ENCODE measurements at places on chromosomes 1 and 21.
A peak's percentile ranks its signal among the peaks of the same experiment; 100 is the strongest.

DNA sequence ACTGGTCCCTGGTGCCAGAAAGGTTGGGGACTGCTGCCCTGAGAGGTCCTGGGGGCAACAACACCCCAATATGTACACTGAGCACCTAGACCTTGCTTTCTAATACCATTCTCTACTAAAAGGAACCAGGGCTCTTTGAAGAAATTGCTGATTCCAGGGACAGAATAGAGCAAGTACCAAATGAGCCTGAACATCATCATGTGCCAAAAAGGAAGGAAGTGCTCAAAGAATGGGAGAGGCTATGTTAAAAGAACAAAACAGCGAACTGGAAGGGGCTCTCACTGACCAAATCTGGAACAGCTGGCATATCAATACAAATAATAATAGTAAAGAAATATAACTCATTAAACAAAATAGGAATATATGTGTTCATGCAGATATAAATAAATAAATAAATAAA is 50.8 kb downstream of the PIK3R3 start:
- no peak for DNase-seq

DNA sequence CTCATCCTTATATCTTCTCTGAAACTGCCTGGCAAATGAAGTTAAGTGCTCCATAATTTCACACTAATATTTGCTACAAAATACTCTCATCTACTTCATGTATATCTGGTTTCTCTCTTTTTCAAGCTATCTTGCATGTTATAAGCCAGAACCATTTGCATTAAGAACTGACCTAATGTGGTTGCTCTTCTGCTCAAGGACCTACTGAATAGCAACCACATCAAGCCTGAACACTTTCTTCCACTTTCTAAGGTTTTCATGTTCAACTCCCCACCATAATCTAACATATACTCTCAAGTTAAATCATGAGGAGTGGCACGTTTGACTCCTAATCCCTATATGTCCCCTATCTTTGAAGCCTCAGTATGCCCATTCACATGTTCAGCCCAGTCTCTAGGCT is 27.2 kb downstream of the RGS1 start:
- DNase-seq = no peak

- no peak for DNase-seq
Observed at GRCh38 chr1:8061673-8062386, 35.7 kb upstream of the ERRFI1 start.

- no peak for DNase-seq
Observed at GRCh38 chr1:236860674-236861073, 65.6 kb downstream of the MTR start.

GRCh38 chr1:100810360-100810759 is 84.3 kb downstream of the EXTL2 start:
- DNase-seq = no peak

- no peak for DNase-seq
Observed at GRCh38 chr1:91710261-91710660, 175.7 kb downstream of the TGFBR3 start.

DNA sequence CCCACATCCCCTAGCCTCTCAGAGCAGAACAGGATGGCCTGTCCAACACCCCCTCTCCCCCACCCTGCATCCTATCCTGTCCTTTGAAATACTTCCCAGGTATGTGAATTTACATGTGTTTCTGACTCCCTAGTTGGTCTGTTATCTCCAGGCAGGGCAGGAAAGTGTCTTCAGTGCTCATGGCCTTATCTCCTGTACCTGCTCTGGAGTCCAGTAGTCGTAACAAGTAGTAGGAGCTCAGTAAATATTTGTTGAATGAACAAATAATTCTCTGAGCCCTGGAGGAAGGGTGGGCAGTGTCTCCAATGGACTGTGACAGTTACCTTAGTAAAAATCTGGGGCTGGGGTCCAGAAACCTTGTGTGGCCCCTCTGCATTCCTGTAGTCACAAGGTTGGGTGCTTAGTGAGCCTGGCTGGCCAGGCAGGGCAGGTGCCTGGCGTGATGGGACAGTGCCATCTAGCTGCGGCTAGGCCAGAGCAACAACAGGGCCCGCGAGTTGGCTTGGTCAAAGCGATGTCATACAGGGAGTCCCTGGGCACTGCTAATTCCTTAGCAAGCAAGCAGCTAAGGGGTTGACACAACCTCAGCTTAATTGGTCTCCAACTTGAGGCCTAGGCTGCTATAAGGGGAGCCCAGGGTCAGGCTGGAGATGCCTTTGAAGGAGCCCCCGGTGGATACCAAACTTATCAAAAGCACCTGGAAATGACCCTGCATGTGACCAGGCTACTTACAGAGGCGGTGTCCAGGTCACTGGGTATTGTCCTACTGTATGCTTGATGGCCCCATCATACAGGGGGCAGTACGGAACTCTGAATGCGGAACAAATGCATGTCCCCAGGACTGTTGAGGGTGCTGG is 89.0 kb upstream of the PPM1J start:
- DNase-seq = peak; percentile 78

GRCh38 chr1:227125929-227126545 is 185.9 kb downstream of the COQ8A start:
- DNase-seq = no peak

GRCh38 chr1:185556561-185556960 is 177.6 kb upstream of the HMCN1 start:
- no peak for DNase-seq

DNA sequence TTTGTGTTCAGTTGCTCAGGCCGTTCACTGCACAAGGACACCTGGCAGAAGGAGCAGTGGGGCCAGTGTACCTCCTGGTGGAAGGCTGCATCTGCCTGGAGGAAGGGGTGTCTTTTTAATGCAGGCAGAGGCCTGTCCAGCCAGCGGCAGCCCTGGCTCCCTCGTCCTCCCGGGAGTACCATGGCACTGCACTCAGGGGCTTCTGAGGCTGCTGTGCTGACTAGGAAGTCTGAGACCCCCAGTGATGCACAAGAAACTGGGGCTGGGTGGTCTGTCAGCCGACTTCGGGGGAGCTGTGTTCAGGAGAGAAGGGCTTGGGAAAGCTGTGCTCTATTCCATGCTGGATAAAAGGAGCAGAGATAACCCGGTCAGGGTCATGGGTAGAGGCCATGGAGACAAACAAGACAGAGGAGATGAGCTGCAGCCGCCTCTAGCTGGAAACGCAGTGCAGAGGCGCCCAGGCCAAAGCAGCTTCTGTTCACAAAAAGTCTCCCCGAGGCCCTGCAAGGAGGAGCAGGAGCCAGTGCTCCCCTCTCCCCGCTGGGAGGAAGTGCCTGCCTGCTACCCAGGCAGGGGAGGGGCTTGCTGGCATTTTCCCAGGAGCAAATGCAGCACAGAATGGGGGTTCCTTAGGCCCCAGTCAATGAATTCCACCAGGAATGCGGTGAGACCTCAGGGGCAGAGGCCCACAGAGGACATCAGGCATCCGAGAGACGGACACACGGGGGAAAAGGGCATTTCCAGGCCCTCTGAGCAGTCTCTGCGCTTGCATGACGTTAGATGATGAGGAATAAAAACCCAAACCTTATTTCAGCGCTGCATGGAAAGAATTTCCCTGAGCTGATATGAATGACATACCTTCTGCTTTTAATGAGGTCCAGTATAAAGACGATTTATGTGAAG is 17.2 kb upstream of the C2CD2 start:
- no peak for DNase-seq

- DNase-seq = no peak
Observed at GRCh38 chr1:67918067-67918466, 84.8 kb upstream of the GNG12 start.

- DNase-seq = no peak
Observed at GRCh38 chr1:108699375-108700332, 7.5 kb downstream of the PRPF38B start.

DNA sequence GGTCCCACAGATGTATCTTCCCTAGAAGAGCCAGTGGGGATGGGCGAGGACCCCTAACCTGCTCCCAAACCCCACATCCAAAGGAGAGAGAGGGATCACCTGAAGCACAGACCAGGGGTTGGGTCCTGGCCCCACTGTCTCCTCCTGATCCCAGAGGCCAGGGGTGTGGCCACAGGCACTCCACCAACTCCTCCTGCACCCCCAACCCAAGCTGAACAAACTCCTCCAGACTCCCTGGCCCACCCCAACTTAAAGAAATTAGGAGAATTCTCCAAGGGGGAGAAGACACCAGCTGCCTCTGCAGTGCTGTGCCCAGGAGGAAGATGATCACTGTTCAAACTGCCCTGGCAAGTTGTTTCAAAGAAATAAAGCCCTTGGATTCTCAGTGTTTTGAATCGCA is 4.5 kb upstream of the PRAMEF12 start:
- no peak for DNase-seq

DNA sequence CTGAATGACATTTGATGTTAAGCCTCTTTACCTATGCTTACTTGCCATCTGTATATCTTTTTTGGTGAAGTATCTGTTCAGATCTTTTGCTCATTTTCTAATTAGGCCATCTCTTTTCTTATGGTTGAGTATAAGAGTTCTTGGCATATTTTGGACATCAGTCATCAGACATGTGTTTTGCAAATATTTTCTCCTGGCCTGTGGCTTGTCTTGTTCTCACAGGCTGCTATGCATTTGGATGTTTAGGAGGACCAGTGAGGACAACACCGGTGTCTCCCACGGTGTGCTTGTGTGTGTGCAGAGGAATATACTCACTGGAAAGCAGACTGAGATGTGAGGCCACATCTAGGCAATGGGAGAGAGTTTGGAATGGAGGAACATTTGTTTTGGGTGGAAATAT is 87.1 kb upstream of the LYST start:
- no peak for DNase-seq

DNA sequence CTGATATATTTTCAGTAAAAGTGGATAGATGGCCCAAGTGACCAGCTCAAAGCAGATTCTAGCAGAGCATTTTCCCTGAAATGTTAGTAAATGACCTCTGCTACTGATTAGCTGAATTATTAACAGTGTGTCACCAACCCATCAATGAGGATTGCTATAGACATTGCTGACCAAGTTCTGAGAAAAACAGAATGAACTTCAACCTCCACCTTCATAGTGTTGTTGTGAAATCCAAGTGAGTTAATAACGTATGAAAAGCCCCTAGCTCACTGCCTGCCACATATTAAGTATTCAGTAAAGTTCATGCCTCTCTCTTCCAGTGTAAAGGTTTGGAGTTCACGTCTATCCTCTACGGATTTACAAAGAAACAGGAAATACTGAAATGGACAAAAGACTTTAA is 15.8 kb downstream of the PLPP3 start:
- DNase-seq = no peak

DNA sequence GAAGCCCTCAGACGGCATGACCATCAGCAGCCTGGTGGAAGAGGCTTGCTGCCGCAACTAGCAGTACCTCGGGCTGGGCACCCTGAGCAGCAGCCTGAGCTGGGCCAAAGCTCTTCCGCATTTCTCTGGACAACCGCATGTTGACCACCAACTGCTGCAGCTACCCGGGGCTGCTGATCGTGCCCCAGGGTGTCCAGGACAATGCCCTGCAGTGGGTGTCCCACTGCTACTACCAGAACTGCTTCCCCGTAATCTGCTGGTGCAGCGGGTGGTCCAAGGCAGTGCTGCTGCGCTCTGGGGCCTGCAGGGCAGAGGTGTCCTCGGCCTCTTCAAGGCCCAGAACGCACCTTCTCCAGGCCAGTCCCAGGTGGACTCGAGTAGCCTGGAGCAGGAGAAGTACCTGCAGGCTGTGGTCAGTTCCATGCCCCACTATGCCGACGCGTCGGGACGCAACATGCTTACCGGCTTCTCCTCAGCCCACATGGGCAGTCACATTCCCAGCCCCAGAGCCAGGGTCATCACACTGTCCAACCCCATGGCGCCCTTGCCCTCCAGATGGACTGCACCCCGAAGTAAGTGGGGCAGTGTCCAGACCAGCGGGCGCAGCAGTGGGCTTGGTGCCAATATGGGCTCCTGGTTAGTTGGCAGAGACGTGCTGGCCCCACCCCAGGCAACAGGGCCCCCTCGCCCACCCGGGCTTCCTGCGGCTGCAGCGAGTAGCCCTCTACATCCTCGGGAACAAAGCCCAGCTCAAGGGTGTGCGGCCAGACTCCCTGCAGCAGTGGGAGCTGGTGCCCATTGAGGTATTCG is 19.5 kb upstream of the NPPB start:
- DNase-seq = no peak

- DNase-seq = no peak
Observed at GRCh38 chr1:183365093-183365492, 53.1 kb downstream of the NMNAT2 start.

DNA sequence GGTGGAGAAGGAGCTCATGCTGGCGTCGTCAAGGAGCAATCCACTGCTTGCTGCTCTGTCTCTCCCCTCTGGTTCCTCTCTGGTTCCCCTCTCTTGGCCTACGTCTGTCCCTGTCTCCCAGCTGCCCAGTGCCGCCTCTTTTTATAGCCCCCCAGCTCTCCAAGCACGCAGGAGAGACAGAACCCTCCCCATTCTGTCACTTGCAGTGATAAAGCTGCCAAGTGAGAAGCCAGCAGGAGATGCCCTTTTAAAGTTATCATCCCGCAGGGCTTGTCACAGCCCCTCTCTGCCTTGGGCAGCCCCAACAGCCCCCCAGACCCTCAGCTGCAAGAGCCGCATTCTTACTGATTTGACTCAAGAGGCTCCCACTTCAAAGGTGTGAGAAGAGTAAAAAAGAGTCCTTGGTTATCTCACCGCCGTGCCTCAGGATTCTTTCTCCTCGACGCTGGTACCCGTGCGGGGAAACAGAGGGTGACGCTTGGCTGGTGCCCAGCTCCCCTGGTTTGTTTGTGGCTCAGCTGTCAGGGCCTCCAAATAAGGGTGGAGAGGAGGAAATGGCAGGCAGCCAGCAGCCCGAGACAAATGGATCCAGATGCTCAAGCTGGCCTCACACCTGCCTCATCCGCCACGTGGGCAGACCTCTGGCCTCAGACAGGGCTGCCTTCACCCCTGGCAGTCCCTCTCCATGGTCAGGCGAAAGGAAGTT is at the start of gene NPPA:
Gene NPPA (minus strand): TSS at position 117 of the 706 bp plus-strand sequence. CDS start 99 bp downstream, at position 18.
- no peak for DNase-seq

DNA sequence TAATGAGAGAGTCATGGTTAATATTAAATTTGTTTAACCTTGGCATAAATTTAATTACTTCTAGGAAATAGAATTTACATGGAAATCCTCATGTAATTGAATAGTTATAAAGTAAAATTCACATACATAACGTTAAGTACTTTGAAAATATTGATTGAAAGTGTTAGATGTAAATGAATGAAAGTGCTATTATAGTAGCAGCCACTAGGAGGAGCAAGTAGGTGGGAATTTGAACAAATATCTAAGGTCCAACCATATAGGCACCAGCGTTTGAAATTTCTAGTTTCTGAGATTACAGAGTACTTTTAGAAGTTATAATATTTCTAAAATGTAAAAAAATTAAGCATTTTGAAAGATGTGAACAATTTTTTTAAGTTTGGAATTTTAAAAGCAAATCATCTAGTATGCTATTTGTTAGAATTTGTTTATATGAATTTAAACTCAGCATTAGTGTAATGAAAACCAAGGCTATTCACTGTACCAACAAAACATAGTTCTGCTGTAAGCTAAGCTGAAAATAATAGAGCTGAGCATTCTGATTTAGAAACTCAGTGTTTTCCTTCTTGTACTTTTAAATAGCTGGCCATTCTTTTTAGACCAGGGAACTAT is 3.3 kb downstream of the B3GALT2 start:
- peak; percentile 24 for DNase-seq

- DNase-seq = peak; percentile 90
Observed at GRCh38 chr1:26853156-26853555, 9.8 kb upstream of the SFN start.
